Stimulated activated effector memory CD8-positive, alpha-beta T cell treated with anti-CD3 and anti-CD28 coated beads, Interleukin-12 subunit alpha, Interleukin-12 subunit beta, amount 100 ng/mL, for 72 hours (primary cell): ENCODE measurements at places on chromosomes 4 and X.
A peak's percentile ranks its signal among the peaks of the same experiment; 100 is the strongest.

DNA sequence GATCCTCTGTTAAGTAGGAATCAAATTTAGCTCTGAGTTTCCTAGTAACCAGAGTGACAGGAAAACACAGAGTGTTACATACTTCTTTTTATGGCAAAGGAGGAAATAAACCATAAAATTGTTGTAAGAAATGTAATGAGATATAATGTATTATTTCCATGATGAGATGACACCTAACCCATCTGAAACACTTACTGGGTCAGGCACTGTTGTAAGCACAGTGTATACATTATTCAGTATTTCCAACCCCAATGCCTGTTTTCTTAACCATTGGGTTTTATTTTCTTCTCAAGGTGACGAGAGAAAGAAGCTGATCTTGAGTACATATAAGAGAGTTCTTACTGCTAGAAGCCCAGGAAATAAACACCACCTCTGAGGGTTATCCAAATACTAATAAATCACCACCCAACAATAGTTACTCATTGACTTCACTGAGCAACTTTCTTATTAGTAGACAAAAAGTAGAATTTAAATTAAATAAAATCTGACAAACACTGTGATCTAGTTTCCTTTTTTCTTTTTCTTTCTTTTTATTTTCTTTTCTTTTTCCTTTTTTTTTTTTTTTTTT lies 4.2 kb upstream of the ENAM start:
- no peak for DNase-seq

- no peak for DNase-seq
These were observed 660 bp downstream of the GEMIN8 start for GRCh38 chrX:14029039-14029424.

GRCh38 chr4:70062000-70062399 lies 11.8 kb downstream of the HTN1 start:
- no peak for DNase-seq

DNA sequence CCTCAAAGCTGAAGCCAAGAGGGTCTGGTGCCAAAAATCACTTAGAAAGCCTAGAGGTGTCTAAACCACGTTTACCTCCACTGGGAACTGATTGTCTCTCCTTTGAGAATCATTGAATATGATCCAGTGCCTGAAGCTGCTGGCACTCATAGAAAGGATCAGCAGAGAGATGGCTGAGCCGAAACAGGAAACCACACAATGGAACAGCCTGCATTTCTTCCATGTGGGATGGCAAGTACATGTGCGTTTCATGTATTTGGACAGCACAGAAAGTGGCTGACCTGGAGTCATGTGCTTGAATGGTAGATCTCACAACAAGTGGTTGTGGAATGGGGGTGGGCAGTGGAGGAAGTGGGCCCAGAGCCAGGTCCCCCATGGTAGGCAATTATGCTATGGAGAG lies 533.7 kb downstream of the INPP4B start:
- no peak for DNase-seq

GRCh38 chr4:1403591-1404572 lies 2.4 kb downstream of the NKX1-1 start:
- peak; percentile 50 for DNase-seq

DNA sequence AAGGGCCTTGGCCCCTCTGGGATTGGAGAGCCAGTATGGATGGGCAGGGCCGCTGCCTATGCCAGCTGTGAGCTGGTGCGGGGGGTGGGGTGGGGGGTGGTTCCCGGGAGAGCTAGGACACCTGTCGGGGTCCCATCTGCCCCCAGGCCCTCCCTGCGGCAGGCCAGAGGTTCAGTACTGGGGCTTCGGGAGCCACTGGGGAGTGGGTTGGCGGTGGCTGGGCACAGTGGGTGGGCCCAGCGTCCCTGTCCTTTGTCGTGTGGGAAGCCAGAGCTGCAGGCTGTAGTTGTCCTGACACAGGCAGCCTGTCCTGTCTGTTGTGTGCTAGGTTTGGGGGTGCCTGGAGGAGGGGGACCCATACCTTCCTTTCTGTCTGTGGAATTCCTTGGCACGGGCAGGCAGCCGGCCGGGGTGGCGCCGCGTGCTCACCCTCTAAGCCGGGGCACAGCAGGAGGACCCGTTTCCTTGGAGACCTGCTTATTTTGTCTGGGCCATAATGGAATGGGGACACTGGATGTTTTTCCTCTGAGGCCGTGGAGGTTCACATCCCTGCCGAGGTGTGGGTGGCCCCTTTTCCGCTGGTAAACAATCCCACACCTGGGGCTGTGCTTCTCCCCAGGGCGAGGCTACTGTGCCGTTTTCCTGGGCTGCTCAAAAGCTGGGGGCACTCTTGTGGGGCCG lies 14.8 kb downstream of the DOK7 start:
- no peak for DNase-seq

DNA sequence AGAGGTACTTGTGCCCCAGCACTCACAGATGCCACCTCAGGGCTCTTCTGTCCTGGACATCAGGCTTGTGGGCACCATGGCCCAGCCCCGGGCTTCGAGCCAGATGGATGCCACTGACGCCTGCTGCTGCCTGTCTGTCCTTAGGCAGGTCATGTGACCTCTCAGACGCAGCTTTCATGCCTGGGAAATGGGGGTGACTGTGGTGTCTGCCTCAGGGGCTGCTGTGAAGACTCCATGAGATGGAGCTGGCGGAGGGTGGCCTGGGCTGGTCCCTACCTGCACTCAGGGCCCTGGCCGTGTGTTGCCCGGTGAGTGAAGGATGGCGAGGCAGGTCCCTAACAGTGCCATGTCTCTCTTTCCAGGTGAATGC lies 6.5 kb downstream of the CPZ start:
- DNase-seq = no peak

GRCh38 chr4:160247091-160247656 lies 1144.3 kb downstream of the RAPGEF2 start:
- no peak for DNase-seq

- no peak for DNase-seq
These were observed 181.0 kb upstream of the HCCS start for GRCh38 chrX:10930151-10930550.

DNA sequence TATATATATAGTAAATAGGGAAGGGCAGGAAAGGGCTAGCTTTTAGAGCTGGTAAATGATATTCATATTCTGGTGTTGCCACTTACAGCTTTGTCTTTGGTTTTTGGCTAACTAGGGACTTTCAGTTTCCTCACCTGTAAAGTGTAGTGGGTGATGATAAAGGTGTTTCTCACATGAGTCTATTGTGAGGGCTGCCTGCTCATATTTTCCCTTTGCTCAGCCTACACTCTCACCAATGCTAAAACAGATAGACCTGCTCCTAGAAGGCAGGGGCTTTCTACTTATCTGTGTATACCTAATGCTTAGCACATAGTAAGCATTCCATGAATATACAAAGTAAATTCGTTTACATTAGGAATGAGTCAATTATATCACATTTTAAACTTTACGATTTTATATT lies 137.2 kb upstream of the HS3ST1 start:
- no peak for DNase-seq

DNA sequence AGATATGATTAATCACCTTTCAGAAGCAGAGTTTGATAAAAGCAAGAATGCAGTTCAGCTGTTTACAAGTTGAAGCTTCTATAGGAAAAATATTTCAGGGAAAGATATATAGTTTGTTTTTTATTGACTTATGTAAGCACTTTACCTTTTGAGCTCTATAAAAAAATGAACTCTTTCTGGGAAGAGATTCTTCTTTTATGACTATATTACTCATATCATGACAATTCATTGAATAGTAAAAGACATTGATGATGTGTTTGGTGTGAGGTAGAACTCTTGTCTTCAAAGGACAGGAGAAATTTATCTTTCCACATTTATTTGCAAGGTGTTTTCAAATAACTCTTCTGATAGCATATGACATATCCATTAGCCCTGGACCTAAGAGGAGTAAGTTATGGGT lies 156.6 kb downstream of the SLC4A4 start:
- DNase-seq = no peak

- DNase-seq = no peak
These were observed 3.2 kb upstream of the SLC25A14 start for GRCh38 chrX:130336531-130336930.

DNA sequence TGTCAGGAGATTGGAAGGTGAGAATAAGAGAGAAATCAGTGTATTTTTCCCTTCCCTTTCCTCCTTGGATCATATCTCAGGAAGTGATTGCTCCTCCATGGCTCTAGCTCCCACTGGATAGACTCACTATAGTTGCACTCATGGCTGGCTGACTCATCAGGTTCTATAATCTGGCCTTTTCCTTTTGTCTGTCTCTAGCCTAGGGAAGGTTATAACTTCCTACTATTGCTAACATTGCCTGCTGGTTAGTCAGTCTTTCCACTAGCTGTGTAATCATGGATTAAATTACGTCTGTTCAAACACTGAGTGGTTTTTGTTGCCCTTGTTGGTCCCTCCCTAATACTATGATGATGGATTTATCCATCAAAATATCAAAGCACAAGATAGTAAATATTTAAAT lies 195.5 kb upstream of the VEGFC start:
- no peak for DNase-seq

- DNase-seq = no peak
These were observed 17.5 kb upstream of the UGDH start for GRCh38 chr4:39544580-39545315.

DNA sequence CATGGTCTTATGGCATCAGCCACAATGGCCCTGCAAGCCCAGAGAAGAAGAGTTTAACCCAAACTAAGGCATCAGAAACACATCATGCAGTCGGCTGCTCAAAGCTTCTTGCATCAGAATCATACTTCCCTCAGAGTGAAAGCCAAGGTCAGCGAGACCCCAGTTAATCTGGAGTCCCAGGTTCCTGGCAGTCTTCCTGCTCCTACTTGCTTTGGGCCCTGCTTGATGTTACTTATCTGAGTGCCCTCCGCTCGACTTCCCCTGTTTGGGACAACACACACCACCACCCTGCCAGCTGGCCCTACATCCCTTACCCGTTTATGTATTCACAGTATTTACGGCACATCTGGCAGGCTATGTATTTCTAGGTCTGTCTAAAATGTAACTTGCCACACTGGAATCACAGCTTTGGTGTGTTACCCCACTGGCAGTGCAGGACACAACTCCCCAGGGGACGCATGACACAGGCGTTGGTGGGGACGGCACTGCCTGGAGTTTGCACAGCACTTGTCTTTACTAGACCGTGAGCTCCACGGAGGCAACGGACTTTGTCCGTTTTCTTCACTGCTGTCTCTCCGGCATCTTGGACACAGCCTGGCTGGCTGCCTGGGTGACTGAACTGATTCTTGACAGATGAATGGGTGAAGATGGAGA lies 22.8 kb downstream of the CRMP1 start:
- DNase-seq = no peak

- DNase-seq = no peak
These were observed 102.5 kb downstream of the FIP1L1 start for GRCh38 chr4:53479736-53480525.

DNA sequence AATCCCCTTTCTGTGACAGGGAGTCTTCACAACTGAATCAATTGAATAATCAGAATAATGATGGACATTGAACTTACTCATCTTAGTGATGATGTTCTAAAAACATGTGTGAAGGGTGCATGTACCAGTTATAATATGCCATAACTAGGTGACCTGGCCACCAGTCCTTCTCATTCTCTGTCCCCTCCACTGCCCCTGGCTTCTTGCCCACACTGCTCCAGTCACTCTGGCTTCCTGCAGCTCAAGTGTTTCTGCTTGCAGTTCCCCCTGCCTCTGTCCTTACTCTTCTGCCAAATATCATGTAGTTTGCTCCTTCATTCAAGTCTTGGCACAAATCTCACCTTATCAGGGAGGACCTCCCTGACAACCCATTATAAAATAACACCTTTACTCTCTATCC lies 168.1 kb upstream of the SLC7A11 start:
- DNase-seq = no peak

DNA sequence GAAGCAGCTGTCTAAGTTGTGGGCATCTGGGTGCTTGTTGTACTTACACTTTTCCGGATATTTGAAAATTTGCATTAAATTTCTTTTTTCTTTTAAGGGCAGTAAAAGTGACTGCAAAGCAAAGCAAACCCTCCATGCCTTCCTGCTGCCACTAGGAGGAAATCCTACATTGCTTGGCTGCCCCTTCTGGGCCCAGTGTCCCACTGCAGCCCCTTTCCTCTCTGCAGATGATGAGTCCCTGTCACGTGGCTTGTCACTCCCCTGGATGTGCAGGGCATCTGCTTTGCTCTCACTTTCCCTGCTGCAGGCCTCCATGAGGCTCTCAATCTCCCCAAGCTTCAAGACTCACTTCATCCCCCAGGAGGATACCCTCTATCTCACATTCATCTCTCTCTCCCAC lies 12.7 kb downstream of the TSR2 start:
- DNase-seq = no peak

DNA sequence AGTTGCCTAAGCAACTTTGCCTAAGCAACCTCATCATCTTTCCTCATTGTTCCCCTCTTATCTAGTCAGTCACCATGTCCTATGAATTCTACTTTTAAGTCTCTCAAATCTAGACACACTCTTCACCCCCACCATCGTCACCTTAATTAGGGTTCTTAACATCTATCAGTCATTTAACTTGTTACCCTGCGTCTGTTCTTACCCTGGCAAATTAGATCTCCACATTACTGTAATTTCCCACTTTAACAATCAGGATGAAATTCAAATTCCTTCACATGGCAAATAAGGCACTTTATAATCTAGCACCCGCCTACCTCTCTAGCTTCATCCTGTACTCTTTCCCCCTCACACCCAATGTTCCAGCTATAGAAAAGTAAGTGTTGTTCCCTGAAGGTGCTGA lies 221.2 kb downstream of the GRIA3 start:
- DNase-seq = no peak

DNA sequence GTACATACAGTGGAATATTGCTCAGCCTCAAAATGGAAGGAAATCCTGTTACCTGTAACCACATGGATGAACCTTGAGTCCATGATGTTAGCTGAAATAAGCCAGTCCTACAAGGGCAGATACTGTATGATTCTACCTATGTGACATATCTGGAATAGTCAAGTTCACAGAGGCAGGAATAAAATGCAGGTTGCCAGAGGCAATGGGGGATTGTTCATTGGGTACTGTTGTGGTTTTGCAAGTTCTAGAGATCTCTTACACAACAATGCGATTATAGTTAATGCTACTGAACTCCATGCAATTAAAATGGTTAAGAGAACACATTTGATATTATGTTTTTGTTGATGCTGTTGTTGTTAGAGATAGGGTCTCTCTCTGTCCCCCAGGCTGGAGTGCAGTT lies 74.6 kb downstream of the SHROOM2 start:
- no peak for DNase-seq

- no peak for DNase-seq
These were observed 39.7 kb downstream of the ENPEP start for GRCh38 chr4:110515676-110516075.

GRCh38 chr4:17945303-17945702 lies 76.3 kb downstream of the LCORL start:
- DNase-seq = no peak

- no peak for DNase-seq
These were observed 455 bp upstream of the ABCB7 start for GRCh38 chrX:75156531-75156945.

DNA sequence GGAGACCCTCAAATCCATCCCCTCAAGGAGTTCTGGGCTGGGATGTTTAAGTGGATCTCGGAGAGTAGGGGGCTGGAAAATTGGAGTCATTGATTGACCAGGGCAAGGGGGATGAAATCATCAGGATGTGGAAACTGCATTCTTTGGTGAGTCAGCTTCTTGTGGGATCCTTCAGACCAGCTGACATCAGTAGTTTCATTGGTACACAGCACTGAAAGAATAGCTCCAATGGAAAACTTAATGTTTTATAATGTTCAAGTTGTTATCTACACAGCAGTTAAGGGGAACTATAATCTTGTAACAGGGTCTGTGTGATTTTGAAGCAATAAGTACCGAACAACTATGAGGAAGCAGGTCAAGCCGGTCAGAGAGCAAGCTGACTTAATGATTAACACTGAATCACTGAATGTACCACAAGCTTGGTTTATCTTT lies 506.1 kb downstream of the RPA4 start:
- DNase-seq = no peak

GRCh38 chr4:72186714-72187113 lies 154.9 kb downstream of the NPFFR2 start:
- DNase-seq = no peak
